Hematopoietic multipotent progenitor cell treated with erythropoietin and hydrocortisone succinate and interleukin-3 and kit ligand, for 15 days (in vitro differentiated cells): ENCODE measurements at places on chromosomes 11 and 22.

DNA sequence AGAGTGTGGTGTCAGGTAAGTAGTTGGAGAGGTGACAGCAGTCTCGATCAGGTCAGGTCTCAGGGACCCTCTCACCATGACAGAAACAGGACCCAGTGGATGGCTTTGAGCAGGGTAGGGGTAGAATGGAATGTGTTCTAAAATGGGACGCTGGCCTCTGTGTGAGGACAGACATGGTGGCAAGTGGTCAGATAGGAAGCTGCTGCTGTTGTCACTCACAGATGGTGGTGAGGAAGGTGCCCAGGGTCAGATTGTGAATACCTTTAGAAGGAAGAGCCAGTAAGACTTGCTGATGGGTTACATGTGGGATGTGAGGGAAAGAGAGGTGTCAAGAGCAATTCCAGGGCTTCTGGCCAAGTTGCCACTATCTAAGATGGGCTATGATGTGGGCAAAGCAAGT is 596.3 kb downstream of the NTM start:
- DNase-seq = no peak

- DNase-seq = no peak
Observed at GRCh38 chr11:101738452-101738851, 154.6 kb upstream of the TRPC6 start.

- no peak for DNase-seq
Observed at GRCh38 chr22:44595841-44596341, 97.9 kb upstream of the RTL6 start.

GRCh38 chr22:37229805-37230672 is 14.0 kb downstream of the RAC2 start:
- no peak for DNase-seq

DNA sequence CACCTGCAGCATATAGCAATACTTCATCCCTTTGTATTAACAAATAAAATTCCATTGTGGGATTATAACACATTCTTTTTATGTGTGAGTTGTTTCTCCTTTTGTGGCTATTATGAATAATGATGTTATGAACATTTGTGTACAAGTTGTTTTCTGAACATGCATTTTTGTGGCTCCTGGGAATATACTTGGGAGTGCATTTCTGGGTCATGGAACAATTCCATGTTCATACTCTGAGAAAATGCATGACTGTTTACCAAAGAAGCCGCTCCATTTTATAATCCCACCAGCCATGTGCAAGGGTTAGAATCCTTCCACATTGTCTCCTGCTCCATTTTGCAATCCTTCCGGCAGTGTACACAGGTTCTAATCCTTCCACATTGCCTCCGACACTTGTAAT is 713.8 kb downstream of the TBC1D22A start:
- DNase-seq = no peak

GRCh38 chr22:37095113-37095512 is 14.4 kb downstream of the TMPRSS6 start:
- no peak for DNase-seq

DNA sequence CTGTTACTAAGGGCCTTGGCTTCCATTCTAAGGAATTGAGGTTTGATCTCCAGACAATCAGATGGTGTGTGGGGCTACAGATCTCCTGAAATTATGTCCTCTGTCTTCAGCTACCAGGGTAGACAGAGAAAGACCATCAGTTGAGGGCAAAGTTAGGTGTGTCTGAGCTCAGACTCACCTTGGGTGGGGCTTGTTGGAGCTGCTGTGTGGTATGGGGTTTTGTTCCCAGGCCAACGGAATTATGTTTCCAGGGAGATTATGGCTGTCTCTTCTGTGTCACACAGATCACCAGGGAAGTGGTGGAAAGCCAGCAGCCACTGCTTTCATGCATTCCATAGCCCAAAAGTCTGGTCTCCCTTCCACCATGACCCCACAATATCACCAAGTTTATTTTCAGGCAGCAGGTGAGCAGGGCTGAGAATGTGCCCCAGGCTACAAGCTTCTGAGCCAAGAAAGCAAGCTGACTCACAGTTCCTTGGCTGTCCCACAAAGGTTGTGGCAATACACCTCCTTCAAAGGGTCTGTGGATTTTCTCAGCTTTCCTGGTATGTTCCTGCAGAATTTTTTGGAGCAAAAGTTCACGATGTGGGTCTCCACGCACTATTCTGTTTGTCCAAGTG is 714.9 kb downstream of the LUZP2 start:
- no peak for DNase-seq

DNA sequence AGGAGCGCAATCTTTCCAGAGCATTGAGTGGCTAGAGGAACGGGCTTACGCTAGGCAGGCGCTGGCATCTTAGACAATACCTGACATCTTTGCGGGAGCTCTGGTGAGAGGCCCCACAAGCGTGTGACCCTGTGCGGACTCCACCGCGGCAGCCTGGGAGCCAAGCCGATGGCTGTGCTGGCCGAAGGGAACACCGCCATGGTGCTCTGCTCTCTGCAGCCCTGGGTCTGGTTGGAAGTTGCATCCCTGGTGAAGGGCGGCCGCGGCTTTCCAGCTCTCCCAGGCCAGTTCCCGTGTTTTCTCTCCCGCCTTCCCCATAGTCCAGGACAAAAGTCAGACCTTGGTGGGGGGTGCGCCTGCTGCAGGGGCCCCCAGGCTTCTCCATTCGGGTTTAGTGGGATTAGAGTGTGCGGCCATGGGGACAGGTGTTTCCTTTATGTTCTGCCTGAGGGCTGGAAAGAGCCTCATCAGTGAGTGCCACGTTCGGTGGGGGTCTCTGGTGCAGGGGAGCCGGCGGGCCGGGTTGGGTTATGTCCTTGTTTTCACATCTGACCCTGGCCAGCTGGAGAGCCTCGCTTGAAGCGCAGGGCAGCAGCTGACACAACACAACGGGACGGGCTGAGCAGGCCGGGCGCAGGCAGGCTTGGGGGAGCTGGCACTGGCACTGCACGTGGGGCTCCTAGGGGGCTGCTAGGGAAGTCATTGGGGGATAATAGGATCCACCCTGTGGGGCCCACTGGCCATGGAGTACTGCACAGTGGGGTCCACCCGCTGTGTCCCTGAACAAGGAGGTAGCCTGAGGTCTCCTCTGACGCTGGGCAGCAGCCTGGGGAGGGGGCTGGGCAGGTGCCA is 94.8 kb downstream of the KCNQ1 start:
- DNase-seq = no peak

DNA sequence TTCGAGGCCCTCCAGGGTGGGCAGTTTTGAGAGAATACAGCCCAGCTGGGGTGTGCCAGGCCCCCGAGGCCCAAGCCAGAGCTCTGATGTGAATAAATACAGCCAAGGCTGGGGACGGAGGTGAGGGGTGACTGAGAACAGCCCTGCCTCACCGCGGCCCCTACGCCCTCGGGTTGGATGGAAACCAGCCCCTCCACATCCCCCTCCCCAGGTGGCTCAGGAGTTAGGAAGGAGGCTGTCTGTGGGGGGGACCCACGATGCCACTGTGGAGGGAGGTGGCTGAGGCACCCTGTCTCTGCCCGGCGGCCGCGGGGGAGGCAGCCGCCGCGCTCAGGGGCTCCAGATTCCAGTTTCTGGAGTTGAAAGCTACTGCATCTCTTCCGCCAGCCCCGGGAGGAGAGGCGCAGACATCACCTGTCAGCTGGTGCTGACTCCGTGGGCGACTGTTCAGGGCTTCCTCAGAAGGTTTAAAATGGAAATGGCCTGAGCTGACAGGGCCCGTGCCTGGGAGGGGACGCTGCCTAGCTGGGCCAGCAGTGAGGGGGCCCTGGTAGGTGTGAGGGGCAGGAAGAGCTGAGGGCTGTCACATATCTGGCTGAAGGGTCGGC is 1.4 kb downstream of the FLRT1 start:
- DNase-seq = no peak

GRCh38 chr11:121059605-121060004 is 35.7 kb downstream of the TBCEL start:
- DNase-seq = no peak

DNA sequence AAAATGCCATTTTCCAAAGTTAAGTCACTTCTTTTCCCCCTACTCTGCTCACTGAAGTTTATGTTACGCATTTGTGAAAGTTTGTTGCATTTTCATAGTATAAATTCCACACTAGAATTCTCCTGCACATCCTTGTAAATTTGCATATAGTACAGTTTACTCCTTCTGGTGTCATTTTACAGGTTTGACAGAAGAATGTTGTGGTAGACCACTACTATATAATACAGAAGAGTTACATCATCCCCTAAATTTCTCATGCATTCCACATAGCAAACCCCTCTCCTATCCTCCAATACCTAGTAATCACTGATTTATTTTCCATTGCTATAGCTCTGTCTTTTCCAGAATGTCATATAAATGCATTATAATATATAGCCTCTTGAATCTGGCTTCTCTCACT is 64.5 kb downstream of the CCDC73 start:
- no peak for DNase-seq

- no peak for DNase-seq
Observed at GRCh38 chr22:39266398-39267030, 21.7 kb upstream of the PDGFB start.

DNA sequence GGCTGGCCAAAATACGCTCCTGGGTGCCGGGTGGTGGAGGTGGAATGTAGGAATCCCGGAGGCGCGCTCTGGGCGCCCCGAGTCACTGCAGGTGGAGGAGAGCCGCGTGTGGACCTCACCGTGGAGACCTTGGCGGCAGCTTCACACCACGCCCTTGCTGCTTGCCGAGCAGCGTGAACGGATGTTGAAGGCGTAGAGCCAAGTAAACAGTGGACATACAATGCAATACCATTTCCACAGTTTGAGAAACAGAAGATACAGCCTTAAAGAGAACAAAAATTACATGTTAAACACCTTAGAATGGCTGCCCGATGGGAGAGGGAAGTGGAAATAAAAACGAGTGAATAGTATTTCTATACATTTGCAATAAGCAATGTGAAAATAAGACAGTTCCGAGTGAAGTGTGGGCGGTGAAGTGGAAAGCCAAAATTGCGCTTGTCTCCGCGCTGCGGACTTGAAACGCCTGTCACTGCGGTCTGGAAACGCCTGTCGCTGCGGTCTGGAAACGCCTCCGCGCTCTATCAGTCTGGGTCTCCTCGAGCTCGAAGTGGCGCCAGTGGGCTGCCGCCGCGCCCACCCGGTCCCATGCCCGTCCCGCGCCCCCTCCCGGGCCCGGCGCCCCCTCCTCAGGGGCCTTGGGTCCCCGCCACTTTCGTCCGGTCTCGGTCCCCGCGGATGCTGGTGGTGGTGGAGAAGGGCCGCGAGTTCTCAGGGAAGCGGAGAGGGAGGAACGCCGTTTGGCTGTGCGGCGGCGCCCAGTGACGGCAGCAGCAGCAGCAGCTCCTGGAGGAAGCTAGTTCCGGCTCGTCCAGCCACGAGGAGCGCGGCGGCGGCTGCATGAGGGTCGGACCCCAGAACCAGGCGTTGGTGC is 1.6 kb downstream of the NCR3LG1 start:
- peak; percentile 44 for DNase-seq

DNA sequence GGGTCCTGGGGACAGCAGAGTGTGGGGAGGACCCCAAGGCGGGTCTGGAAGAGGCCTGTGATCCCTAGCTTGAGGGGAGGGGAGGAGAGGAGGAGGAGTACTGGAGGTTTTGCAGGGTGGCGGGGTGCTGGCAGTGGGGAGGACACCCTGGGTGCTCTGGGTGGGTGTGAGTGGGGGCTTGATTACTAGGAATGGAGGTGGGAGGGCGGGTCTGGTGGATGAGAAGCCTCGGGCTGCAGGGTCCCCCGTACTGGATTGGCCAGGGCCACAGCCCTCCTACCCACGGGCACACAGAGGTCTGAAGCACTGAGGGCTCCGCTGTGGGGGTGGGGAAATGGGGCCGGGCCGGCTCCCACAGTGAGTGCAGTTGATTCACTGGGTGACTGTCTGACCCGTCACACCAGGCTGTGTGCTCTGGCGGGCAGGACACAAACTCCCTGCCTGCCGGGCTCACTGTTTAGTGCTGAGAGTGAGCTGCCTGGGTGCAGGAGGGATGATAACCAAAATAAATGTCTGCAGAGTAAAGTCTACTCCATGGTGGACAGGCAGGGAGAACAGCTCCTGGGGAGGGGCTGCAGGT is 114.2 kb downstream of the CACNA1I start:
- DNase-seq = no peak

DNA sequence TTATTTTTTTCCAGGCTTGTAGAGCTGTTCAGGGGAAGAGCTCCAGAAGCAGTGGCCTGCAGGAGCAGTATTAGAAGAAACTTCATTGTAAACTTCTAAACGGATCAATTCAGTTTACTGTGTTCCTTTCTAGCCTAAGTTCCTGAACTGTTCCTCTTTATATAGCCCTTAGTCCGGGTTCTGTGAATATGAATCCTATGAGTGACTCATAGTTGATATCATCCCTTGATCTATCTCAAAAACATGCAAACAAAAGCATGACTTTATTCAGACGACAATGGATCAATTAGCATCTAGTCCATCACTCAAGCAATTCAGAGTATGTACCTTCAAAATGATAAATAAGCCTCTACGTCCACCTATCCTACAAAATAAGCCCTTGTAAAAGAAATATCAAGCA is at the start of gene MMP12:
TSS of gene MMP12 (minus strand) at position 131 of the 400 bp plus-strand sequence. CDS start at position 86, 45 bp downstream.
- DNase-seq = no peak

DNA sequence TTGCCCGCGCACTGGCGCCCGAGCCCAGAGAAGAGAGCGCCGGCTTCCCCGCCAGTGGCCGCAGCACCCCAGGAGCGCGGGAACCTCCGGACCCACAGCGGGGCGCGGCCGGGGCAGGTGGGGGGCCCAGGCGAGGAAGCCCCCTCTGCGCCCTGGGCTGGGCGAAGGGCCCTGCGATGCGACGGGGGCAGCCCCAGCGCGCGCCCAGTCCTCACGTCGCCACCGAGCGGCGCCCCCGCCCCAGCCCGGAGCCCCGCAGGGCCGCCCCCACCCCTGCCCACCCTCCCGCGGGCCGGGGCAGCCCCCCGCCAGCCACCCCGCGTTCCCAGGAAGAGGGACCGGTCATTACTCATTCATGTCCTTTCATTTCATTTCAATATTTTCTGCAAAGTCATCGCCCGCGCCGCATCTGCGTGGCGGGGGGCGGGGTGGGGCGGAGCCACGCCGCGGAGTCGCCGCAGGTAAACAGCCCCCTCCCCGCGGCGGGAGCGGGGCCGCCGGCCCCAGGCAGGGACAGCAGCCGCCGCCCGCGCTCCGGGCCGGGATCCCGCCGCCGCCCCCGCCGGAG is 673 bp upstream of the PANX2 start:
- DNase-seq = peak; percentile 25

- no peak for DNase-seq
Observed at GRCh38 chr11:121928597-121929580, 187.1 kb downstream of the BLID start.
